ENCODE measurements at places on chromosomes 5 and 9.

GRCh38 chr9:127706836-127707241, at the start of gene CFAP157:
TSS of gene CFAP157 (plus strand) at chr9:127706988. CDS start at chr9:127707032, 44 bp downstream.
- no peak for DNase-seq

- no peak for DNase-seq
These were observed 23.4 kb upstream of the COL27A1 start for GRCh38 chr9:114131808-114132549.

DNA sequence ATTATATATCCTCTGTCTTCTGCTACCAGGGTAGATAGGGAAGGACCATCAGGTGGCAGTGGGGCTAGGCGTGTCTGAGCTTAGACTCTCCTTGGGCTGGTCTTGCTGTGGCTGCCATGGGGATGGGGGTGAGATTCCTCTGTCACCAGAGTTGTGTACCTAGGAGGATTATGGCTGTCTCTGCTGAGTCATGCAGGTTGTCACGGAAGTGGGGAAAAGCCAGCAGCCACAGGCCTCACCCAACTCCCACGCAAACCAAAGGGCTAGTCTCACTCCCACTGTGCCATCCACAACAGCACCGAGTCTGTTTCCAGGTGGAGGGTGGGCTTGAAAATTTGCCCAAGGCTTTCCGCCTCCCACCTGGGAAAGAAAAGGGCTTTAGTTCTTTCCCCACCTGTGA, 476.1 kb downstream of the CYLC2 start:
- DNase-seq: no peak

- peak; percentile 33 for DNase-seq
These were observed 131.5 kb downstream of the AGTPBP1 start for GRCh38 chr9:85610074-85610860.

GRCh38 chr5:128966375-128966774, 1.1 kb downstream of the SLC27A6 start:
- no peak for DNase-seq

DNA sequence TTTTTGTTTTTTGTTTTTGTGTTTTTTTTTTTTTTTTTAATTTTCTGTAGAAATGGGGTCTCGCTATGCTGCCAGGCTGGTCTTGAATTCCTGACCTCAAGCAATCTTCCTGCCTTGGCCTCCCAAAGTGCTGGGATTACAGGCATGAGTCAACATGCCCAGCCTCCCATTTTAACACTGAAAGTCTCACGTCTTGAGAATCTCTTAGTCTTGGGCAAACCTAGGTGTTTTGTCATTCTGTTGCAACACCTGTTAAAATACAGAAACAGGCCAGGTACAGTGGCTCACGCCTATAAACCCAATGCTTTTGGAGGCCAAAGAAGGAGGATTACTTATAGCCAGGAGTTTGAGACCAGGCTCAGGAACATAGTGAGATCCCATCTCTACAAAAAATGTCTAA, 599.0 kb downstream of the TLR4 start:
- no peak for DNase-seq

- no peak for DNase-seq
These were observed 53.9 kb downstream of the ZNF474 start for GRCh38 chr5:122183098-122183787.

- no peak for DNase-seq
These were observed 20.8 kb downstream of the AMBP start for GRCh38 chr9:114057161-114057885.

- no peak for DNase-seq
These were observed 59.0 kb downstream of the PTTG1 start for GRCh38 chr5:160480652-160481051.

- DNase-seq: no peak
These were observed 6.8 kb upstream of the PRUNE2 start for GRCh38 chr9:76912636-76913275.

DNA sequence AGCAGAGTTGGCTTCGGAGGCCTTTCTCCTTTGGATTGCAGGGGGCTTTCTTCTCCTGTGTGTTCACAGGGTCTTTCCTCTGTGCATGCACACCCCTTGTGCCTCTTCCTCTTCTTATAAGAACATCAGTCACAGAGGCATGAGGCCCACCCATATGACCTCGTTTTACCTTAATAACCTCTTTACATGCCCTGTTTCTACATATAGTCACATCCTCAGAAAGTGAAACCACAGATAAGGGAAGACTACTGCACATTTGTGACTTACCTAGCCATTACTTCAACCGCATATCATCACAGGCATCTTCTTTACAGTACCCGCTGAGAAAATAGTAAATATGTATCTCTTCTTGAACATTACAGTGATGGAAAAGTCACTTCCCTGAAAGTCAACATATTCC, 204.9 kb upstream of the TARS1 start:
- DNase-seq: no peak

GRCh38 chr5:77640589-77641396, 2.3 kb upstream of the OTP start:
- no peak for DNase-seq

- DNase-seq: no peak
These were observed 62.0 kb downstream of the TTLL11 start for GRCh38 chr9:122031157-122031556.

DNA sequence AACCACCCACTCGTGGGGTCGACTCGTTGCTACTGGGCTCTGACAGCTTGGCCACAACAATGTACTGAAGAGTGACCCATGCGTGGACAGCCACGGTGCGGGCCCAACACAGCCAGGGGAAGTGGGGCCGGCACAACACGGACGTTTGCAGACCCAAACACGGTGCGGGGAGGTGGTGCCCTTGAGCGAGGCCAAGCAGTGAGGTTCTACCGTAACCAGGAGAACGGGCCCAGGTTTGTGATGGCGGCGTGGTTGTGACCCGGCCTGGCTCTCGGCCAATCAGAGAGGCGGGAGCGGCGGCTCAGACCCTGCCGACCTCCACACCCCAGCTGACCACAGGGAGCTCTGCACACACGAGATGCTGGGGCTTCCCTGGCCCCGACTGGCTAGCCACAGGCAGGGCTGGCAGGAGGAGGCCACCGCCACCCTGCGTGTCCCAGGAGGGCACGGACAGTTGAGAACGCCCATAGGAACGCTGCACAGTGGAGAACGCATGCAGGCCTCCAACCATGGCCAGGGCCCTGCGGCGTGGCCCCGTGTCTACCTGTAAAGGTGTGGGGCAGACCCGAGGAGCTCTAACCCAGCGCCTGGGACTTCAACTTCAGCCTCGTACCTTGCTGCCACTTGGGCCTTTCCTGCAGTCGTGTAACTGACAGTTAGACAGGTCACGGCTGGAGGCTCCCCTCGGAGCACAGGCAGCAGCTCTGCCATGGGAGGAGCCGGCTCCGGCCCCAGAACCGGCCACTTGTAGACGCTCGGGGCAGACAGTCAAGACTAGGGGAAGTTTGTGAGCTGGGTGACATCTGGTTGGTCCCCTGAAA, 13.7 kb downstream of the BRD3 start:
- no peak for DNase-seq
